ENCODE measurements at places on chromosomes 5 and 9. TPM values are rescaled to one million over a fixed set of nuclear protein-coding genes. Genes with fewer than 3 reads are reported as not detected.

Gene PDLIM4
- 52.2 TPM for total RNA-seq

DNA sequence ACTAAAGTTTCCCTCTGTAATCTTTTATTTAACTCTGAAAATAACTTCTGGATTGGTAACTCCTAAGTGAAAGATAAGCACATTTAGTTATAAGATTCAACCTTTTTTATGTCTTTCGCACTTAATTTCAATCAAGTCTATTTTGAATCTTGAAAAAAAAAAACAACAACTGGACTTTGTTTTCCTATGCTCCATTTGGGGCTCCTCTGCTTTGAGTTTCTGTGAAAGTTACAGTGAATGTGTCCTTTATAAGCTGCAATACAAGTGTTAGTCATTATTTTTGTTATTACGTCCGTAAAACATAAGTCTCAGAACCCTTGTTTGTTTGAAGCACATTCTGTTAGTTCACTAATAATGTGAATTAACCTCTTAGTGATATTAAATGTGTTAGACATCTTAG lies 276.8 kb downstream of the ADAMTS6 start:
- H3K4me3 ChIP-seq = no peak overlapping the region
- peak overlapping the region; percentile 27 for H3K27ac ChIP-seq
- peaks cover 33% of the 10 kb centered on the region for H3K4me1 ChIP-seq
- no peaks in the 10 kb centered on the region for H3K27me3 ChIP-seq
- DNase-seq = peak; percentile 13
- no peaks in the 10 kb centered on the region for H3K36me3 ChIP-seq

- DNase-seq = no peak
- no peak overlapping the region for H3K4me3 ChIP-seq
- H3K27me3 ChIP-seq = no peaks in the 10 kb centered on the region
- no peaks in the 10 kb centered on the region for H3K4me1 ChIP-seq
Measured at GRCh38 chr5:136674178-136674577, 308.8 kb upstream of the TRPC7 start.

Gene CHSY3
- total RNA-seq = 0.24 TPM

Gene LHX3
- not detected for total RNA-seq

- no peaks in the 10 kb centered on the region for H3K36me3 ChIP-seq
- DNase-seq = peak; percentile 38
- 0 out of 2 replicates have a peak, but pooled peaks cover under 1% of the 10 kb centered on the region for H3K27me3 ChIP-seq
- no peak overlapping the region for H3K4me3 ChIP-seq
- H3K27ac ChIP-seq = peak overlapping the region; percentile 71
Measured at GRCh38 chr5:120684213-120684612, 220.1 kb downstream of the PRR16 start.

Gene ARSI
- total RNA-seq = 0.21 TPM

DNA sequence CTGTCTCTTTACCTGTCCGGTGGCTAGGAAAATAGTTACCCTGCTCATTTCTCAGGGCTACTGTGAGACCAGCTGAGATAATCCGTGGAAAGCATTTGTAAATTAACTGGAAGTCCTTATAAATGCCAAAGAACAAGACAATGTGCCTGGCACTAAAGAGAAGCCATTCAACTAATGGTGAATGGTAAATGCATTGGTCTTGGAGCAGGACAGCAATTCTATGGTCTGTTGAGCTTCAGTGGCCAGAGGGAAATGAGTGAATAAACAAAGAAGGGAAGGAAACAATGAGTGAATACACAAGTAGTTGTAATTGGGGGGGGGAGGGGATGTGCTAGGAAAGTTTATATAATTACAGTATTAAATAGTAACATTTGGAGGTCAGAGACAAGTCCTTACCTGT lies 353.6 kb downstream of the SEMA5A start:
- H3K4me3 ChIP-seq = no peak overlapping the region
- H3K27me3 ChIP-seq = no peaks in the 10 kb centered on the region
- peaks cover 40% of the 10 kb centered on the region for H3K4me1 ChIP-seq
- H3K36me3 ChIP-seq = no peaks in the 10 kb centered on the region

Gene DELE1
- 72.3 TPM for total RNA-seq

All from SJSA1 (cell line).